Activated T-helper 9 cell treated with anti-CD3 and anti-CD28 coated beads, Interleukin-2, amount 50 U/mL, for 16 hours (primary cell): ENCODE measurements at places on chromosomes 4 and X.
A peak's percentile ranks its signal among the peaks of the same experiment; 100 is the strongest.

DNA sequence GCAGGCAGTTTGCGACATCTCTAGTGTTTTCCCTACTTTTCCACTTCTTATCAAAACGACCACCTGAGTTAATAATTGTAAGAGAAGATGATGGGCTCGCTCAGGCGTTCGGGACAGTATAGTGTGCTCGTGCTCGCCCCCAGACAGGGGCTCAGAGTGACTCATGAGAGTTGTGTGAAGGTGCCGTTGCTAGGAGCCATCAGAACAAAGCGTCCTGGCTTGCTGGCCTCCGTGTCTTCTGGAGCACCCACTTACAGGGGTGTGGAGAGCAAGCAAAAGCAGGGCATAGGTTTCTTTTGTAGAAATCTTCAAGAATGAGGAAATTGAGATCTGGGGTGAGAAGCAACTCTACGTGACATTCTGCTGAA lies 73.0 kb upstream of the ADGRG2 start:
- no peak for DNase-seq

GRCh38 chrX:70979136-70979762 lies 48.4 kb upstream of the SLC7A3 start:
- DNase-seq = no peak

GRCh38 chrX:136115904-136116297 lies 31.4 kb upstream of the FHL1 start:
- DNase-seq = no peak

DNA sequence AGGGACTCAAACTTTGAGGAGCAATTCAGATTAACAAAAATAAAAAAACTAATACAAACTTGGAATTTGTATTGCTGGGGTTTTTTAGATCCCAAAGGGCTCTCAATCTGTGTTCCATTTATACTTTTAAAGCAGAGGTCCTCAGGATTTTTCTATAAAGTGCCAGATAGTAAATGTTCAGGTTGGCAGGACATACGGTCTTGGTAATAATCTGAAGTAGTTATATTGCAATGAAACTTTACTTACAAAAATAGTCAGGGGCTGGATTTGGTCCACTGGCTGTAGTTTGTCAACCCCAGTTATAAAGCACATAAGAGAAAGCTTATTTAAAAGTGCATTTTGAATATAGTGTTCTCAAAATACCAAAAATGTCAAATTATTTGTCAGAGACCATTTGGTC lies 164.1 kb upstream of the CTSO start:
- no peak for DNase-seq

DNA sequence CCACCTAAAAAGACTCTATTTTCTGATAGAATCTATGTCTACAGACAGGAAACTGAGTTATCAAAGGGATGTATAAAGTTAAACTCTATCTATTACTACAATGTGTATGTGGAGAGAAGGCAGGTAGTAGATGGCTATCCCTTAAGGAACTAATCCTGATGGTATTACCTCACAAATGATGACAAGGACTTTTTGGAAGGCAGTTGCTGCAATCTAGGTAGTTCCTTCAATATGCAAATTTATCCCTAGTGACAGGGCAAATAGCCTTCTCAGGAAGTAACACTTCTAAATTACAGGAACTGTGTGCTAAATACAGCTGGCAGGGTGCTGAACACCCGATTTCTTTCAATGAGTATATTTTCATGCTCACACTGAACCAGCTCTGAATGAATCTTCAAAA lies 177.4 kb downstream of the COL25A1 start:
- no peak for DNase-seq

GRCh38 chr4:172996571-172997216 lies 171.9 kb upstream of the GALNT7 start:
- no peak for DNase-seq

GRCh38 chr4:15754323-15754722 lies 23.8 kb upstream of the CD38 start:
- peak; percentile 18 for DNase-seq

DNA sequence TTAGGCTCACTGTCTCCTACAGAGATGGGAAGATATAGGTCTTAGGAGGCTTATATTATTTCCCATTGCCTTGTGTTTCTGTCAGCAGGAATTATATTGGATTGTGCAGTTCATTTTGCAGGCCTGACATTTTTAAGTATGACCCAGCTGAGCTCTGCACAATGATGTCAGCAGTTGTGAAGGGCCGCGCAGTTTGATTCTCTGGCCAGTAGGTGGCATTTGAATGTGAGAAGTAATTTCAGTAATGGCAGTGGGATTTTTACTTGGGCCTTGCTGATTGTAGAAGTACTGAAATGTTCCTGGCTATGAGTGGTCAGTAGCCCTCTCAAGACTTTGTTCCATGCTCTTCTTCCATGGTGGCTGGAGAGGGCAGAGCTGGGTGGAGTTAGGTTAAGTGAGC lies 247.2 kb upstream of the MTMR8 start:
- no peak for DNase-seq

- no peak for DNase-seq
Measured at GRCh38 chr4:153440475-153440874, 25.7 kb upstream of the TMEM131L start.

- no peak for DNase-seq
Measured at GRCh38 chr4:15158406-15159091, 156.3 kb downstream of the CPEB2 start.

- DNase-seq = no peak
Measured at GRCh38 chr4:52843958-52844357, 18.2 kb upstream of the RASL11B start.

GRCh38 chrX:132497432-132497831 lies 8.6 kb upstream of the MBNL3 start:
- no peak for DNase-seq

- no peak for DNase-seq
Measured at GRCh38 chrX:85499400-85499799, 119.9 kb upstream of the POF1B start.

GRCh38 chrX:7115557-7115956 lies 32.0 kb upstream of the STS start:
- DNase-seq = no peak

DNA sequence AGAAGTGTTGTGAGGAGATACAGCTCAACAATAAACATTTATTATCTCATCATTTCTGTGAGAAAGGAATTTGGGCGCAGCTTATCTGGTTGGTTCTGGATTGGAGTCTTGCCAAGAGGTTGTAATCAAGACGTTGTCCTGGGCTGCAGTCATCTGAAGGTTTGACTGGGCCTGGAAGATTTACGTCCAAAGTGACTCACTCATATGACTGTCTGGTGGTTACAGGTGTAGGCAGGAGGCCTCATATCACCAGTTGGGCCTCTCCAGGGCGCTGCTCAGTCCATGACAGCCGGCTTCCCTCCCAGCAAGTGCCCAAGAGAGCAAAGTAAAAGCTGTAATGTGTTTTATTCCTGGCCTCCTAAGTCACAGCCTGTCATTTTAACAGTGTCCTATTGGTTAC lies 106.3 kb downstream of the USP46 start:
- DNase-seq = no peak

DNA sequence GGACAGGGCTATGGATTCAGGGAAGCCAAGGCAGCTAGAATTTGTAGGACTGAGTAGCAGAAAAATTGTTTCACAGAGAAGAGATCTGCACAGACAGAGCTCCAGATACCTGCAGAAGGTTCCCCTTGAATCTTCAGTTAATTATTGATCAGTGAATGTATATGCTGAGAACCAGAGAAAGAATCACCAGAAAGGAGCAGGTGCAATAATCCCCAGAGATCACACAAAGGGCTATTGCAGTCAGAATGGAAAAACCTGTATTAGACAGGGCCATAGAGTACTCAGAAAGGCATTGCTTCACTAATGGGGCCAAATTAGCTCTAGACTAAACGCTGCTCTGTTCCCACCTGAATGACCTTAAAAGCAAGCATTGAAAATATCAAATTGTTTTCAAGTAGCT lies 35.5 kb upstream of the SMAD1 start:
- DNase-seq = no peak

- DNase-seq = no peak
Measured at GRCh38 chr4:159038536-159038935, 64.3 kb upstream of the RAPGEF2 start.

- no peak for DNase-seq
Measured at GRCh38 chrX:124018023-124018422, 56.5 kb downstream of the STAG2 start.

GRCh38 chr4:67634741-67635140 lies 66.2 kb downstream of the UBA6 start:
- no peak for DNase-seq

GRCh38 chr4:106569146-106570031 lies 200.8 kb upstream of the GIMD1 start:
- no peak for DNase-seq

- DNase-seq = no peak
Measured at GRCh38 chr4:110064295-110064694, 134.1 kb downstream of the ELOVL6 start.

DNA sequence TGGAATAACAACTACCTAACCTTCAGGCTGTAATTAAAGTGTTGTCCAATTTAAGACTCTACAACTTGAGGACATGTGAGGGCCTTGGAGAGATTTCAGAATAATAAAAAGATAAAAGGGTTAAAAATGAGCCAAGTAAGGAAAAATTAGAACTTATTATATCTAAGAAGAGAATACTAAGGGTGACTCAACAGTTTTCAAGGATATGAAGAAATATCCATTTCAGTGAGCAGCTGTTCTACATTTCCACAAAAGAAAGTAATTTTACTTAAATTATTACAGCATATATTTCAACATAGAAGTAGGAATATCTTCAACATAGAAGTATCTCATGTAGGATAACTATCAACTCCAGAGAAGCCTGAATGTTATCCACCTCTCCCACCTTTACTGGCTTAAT lies 11.3 kb downstream of the SNX12 start:
- no peak for DNase-seq

DNA sequence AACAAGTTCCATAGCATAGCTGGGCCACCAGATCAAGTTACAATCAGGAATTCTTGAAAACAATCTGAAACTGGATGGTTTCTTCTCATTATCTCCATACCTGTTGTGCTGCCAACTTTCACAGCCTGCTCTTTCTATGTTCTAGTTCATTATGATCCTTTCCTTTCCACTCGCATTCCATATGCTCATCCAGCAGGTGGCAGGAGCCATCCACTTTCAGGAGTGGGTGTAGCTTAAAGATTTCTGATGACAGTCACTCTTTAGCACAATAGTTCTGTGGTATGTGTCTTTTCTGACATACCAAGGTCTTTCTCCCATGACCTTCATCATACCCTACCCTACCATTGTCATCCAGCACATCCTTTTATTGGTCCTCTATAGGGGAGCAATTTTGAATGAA lies 46.4 kb downstream of the PAGE2 start:
- DNase-seq = peak; percentile 2

DNA sequence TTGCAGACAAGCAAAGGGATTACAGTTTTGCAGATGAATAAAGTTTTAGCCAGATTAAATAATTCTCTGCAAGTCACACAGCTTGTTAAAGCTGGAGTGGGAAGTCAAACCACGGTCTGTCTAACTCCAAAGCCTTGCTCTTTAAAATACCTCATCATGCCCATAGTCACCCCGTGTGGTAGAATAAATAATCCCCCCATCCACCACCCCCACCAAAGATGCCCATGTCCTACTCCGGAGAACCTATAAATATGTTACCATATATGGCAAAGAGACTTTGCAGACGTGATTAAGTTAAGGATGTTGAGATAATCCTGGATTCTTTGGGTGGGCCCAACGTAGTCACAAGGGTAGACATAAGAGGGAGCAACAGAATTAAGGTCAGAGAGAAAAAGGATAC lies 118.7 kb downstream of the BEND2 start:
- no peak for DNase-seq
